Hepatic stellate cell (primary cell): ENCODE measurements at places on chromosomes 13 and 19.
A peak's percentile ranks its signal among the peaks of the same experiment; 100 is the strongest.

GRCh38 chr13:51808811-51809210, 4.8 kb upstream of the DHRS12 start:
- no peak for DNase-seq

DNA sequence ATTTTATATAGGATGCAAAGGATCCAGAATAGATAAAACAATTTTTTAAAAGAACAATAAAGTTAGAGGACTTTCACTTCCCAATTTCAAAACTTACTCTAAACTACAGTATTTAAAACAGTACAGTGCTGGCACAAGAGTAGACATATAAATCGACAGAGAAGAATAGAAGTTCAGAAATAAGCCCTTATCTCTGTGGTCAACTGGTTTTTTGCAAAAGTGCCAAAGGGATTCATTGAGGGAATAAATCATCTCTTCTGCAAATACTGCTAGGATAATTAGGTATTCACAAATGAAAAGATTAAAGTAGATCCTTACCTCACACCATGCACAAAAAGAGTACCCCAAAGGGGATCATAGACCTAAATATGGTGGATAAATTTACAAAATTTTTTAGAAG, 431.0 kb upstream of the HTR2A start:
- no peak for DNase-seq

- DNase-seq, result peak; percentile 66
Observed at GRCh38 chr13:30371649-30372265, 50.5 kb upstream of the UBE2L5 start.

GRCh38 chr19:54206030-54206830, 5.6 kb downstream of the RPS9 start:
- no peak for DNase-seq

- DNase-seq, result peak; percentile 19
Observed at GRCh38 chr13:45120967-45121831, 889 bp downstream of the GTF2F2 start.

DNA sequence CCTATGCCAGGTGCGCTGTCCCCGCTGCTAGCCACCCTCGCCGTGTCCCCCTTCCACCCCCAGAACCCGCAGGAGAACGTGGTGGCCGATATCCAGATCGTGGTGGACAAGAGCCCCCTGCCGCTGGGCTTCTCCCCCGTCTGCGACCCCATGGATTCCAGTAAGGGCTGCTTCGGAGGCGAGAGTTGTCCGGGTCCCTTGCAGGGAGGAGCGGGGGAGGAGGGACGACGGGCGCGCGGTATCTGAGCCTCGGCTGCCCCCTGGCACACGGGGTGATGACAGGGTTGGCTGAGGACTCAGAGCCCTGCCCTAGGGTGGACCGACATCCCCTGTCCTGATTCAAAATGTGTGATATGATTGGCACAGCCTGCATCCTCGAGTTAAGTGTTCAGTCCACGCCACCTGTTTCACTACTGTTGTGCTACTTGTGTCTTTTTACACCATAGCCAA, 653 bp downstream of the MVB12A start:
- peak; percentile 37 for DNase-seq

DNA sequence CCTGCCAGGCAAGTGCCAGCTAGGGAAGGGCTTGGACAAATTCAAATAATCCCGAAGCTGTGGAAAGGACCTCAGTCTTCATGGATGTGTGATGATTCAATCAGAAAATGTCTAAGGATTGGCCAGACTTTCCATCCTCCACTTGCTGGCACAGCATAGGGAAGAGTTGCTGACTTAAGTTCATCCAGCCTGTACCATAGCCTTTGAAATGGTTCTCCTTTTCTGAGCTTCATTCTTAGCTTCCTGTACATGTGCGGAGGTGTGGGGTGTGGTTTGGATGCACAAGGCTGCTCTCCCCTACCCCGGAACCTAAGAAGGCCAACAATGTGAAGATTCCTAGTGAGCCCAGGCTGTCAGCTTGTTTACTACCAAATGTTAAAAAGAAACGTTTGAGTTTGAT, 959 bp upstream of the IGFL3 start:
- no peak for DNase-seq

DNA sequence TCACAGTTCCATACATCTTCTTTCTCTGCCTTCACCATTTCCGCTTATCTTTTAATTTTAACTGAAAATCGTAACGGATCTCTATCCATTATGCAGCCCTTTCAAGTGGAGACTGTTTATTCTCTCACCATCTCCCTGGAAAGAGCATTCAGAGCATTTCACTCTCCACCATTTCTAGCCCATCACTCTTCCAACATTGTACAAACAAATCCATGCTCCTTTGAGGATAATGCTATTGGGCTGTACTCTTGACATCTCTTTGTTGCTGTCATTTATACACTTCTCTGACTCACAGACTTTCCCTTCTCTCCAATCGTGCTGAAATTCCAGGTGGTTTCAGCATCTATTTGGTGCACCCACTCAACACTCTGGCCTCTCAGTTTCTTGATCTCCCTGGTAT, 71.4 kb downstream of the NAA16 start:
- no peak for DNase-seq

DNA sequence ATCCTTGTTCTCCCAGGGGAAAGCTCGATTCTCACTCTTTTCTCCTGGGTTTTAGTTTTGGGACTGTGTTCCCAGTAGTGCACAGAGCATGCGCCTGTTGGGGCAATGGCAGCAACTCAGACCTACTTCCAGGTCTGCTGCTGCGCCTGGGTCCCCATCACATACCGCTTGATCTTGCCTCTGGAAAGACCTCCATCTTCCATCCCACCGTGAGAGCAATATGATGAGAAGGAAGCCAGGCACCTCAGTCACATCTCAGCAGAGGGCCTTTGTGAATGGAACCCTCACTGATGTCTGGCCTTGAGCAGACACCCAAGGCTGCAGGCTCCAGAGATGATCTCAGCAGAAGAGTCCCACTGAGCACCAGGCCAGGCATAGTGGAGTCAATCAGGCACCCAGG, 176.8 kb upstream of the ZNF507 start:
- no peak for DNase-seq

- DNase-seq, result peak; percentile 45
Observed at GRCh38 chr19:18514800-18515682, 6.8 kb downstream of the ELL start.

GRCh38 chr19:43936188-43936587, 1.1 kb upstream of the ZNF45 start:
- DNase-seq, result no peak

DNA sequence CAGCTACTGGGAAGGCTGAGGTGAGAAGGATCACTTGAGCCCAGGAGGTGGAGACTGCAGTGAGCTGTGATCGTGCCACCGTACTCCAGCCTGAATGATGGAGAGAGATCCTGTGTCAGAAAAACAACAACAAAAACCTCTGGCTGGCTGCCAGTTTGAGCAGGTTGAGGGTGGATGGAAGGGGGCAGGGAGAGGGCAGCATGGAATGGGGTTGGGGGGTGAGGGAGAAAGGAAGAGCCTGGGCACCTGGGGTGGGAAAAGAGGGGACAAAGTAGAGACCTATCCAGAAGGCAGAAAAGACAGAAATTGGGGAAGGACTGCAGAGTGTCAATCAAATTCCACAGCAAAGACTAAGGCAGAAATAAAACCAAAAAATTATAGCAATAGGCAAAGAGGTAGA, 4.7 kb downstream of the SLC1A5 start:
- no peak for DNase-seq

DNA sequence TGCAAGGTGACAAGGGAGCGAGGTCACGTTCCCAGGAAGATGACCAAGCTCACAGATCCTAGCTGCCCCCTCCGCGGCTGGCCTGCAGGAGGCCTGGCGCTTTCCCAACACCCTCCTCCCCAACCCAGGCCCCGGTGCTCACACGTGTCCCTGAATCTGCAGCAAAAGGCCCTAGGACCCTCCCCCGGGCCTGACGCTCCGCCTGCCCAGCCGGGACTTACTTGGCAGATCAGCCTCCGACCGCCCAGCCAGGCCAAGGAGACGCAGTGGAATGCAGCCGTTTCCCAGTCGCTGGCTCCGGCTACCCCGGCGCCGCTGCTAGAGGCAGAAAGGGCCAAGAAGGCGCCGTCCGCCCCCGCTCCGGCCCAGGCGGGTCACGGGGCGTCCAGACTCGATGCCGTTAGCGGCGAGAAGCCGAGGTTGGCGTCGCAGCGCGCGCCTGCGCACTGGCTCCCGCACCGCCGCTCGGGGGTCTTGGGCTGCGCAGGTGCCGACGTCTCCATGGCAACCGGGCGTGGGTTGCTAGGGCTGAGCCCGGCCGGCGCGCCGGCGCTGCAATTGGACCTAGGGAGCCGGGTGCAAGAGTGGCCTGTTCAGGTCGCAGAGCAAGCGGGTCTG, at the start of gene PNMA8A:
TSS of gene PNMA8A (minus strand) at position 448 of the 618 bp plus-strand sequence. CDS start 528 bp downstream, outside the sequence.
- DNase-seq, result no peak

DNA sequence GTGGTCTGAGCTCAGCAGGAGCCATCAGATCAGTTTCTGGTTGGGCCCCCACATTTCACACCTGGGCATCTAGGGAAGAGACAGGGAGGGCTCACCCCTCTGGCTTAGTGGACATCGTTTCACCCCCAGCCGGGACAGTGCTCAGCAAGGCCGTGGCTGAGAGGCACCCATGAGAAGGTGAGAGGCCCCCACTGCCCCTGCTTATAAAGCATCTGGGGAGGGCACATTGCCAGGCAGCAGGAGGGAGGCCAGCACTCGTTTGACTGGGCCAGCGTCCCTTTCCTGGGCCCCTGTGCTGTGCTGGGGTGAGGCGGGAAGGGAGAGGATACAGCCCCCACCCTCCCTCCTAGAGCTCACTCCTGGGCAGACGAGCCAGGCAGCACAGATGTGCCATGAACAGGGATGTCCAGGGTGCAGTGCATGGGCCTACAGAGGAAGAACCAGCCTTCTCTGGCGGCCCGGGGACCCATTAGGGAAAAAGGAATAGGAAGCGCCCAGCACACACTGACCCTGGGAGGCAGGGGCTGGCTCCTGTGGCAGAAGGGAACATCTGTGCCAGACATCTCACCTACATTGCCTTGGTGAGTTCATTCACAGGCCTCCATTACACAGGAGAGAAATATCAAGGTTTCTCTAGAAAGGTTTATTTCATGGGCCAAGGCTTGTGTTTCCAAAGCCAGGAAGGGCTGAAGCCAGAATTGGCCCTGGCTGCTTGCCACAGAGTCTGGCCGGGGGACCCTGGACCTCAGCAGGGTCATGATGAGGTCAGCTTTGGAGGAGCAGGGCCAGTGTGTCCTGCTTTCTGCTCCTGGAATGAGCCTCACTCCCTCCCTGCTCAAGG, 7.7 kb downstream of the AP1M1 start:
- DNase-seq, result no peak

GRCh38 chr19:16113727-16114126, 2.0 kb downstream of the RAB8A start:
- DNase-seq, result no peak

DNA sequence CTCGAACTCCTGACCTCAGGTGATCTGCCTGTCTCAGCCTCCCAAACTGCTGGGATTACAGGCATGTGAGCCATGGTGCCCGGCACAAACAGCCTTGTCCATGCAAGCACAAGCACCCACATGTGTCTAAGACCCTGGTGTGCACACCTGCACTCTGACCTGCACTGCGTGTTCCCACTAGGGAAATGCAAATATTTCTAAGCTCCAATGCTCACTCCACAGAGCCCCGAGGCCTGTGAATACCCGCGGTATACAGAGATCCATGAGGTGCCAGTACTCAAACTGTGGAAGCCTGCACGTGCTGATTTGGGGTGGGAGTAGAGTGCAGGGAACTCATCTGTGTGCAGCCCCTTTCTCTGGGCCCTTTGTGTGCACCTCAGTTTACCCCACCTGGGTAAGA, 14.7 kb downstream of the GADD45B start:
- DNase-seq, result no peak

DNA sequence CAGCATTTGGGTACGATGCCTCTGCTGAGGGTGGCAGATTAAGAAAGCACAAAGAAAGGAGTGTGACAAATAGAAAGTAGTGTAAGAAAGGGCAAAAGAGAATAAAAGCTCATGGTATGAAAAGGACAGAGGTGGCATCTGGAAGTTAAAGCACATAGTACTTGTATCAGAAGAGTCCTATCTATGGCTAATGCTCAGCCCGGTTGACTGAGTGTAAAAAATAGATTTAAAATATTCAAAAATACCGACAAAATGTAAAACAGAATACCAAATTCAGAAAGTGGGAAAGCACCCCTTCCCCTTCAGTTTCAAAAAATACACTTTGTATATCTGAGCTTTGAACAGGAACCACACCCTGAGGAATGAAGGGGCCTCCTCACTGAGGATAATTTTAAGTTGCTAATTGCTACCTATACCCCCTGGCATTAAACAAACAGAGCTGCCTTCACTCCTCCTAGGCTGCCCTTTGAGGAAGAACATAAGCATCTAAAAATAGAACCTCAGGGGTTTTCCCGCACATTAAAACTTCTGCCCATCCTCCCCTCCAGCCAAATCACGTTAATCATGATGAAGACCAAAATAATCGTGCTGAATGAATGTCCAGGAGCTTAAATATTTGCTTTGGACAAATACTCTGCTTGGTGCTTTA, 43.3 kb downstream of the DLEU7 start:
- DNase-seq, result no peak

DNA sequence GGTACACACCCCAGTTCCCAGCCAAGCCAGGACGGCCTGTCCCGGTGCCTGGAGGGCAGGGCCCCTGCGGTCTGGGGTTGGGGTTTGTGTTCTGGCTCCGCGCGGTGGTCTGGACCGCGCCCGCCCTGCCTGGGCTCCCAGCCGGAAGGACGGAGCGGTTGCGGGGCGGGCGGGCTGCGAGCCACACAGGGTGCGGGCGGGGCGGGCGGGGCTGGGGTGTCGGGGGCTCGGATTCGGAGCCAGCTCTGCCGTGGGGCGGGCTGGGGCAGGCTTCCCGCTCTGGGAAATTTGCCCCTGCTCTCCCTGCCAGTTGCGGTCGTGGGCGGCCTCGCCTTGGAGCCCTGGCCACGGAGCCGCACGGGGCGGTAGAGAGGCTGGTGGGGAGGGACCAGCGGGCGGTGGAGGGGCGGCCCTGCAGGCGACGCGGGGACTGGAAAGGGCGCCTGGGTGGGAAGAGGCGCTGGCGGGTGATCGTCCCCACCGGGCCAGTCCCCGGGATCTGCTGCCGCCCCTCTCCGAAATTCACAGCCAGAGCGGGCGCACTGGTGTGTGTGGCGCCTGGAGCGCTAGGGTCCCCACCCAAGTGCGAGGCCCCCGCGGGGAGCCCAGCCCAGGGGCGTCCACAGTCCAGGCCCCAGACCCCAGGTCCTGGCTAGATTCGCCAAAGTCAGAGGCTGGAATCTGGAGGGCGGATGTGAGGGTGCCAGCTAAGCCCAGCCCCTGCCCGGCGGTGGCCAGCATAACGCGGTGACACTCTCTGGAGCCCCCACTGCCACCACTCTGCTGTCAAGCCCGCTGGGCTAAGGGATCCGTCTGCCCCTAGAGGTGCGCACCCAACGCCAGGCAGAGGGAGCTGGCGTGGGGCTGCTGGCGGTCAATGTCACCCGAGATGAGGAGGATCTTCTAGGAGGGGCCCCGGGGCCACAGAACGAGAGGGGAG, 11.0 kb upstream of the ZNF492 start:
- no peak for DNase-seq

GRCh38 chr19:51994048-51994644, 7.5 kb upstream of the ZNF350 start:
- DNase-seq, result no peak

DNA sequence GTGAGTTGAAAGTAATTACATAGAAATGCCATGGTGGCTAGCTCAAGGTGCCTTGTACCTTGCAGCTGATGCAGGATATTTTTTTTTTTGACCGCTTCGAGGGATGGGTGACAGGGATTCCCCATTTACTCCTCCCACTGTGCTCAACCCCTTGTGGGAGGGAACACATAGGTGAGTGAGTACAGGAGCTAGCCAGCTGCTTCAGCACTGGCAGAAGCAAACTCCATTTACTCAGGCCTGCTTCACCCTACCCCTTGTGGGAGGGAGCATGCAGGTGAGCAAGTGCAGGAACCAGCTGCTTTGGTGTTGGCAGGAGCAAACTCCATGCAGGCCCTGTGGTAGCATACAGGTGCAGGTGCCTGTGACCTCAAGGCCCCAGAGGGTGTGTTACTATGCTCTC, 330.1 kb downstream of the TDRD3 start:
- no peak for DNase-seq

- DNase-seq, result no peak
Observed at GRCh38 chr13:43273362-43273761, 250.0 kb downstream of the DNAJC15 start.
